ENCODE measurements at places on chromosomes 7 and 10.

DNA sequence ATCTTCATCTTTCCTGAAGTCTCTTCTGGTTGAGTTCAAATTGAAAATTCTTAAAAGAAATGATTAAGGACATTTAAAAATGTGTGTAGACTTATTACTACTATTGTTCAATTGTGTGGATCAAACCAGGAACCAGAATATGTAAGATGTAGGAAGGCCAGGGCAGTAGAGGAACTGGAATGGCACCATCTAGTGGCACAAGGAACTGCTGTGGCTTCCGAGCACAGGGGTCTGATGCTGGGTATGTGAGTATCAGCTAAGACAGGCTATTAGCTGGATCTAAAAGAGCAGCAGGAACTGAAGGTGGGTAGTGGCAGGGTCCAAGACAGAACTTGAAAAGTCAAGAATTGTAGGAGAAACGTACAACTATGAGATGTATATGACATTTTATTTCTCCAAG, 247.3 kb downstream of the SEMA3A start:
- DNase-seq = peak; percentile 5

GRCh38 chr7:130897515-130898419, 163.8 kb upstream of the KLF14 start:
- no peak for DNase-seq

GRCh38 chr10:62121187-62121530, 147.5 kb downstream of the RTKN2 start:
- no peak for DNase-seq

GRCh38 chr10:3260066-3260834, 87.7 kb upstream of the PITRM1 start:
- no peak for DNase-seq

DNA sequence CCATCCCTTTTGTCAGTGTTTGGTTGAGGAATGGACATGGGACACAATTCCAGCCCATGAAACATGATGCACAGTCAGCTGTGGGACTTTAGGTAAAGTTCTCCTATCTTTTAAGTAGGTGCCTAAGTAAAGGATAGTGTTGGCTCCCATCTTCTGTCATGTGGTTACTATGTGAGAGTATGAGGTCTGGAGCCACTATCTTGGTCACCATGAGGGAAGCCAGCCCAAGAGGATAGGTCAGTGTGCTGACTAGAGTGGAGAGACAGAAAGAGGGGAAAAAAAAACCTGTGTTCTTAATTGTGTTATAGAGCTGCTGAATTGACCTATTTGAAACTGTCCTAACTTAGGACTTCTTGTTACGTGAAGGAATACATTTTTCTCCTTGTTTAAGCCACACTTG, 89.7 kb upstream of the NAMPT start:
- no peak for DNase-seq

GRCh38 chr7:68914006-68914405, 684.3 kb upstream of the AUTS2 start:
- no peak for DNase-seq

All from fibroblast of skin of back (primary cell).